ENCODE measurements at places on chromosomes 13 and 19.

DNA sequence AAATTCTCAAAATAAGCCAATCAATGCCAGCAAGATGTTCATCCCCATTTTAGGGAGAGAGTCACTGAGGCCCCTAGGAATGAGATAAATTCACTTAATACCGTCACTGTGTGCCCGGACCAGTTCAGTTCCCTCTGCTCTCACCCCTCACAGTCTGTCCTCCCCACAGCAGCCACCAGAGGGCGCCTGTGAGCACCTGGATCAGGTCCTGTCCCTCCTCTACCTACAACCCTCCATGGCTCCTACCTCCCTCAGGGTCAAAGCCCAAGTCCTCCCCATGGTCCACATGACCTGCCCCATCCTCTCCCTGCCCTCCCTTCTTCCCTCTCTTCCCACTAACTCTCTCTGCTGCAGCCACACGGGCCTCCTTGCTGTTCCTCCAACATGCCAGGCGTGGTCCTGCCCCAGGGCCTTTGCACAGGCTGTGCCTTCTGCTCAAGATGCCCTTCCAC is 42.0 kb upstream of the NFIC start:
- H3K27me3 ChIP-seq, result peaks cover 15% of the 10 kb centered on the region
- H3K36me3 ChIP-seq, result no peaks in the 10 kb centered on the region
- no peak overlapping the region for H3K27ac ChIP-seq
- peak; percentile 74 for DNase-seq
- no peaks in the 10 kb centered on the region for H3K4me1 ChIP-seq

- no peaks in the 10 kb centered on the region for H3K4me1 ChIP-seq
- H3K27me3 ChIP-seq, result no peaks in the 10 kb centered on the region
- no peak overlapping the region for H3K4me3 ChIP-seq
- H3K27ac ChIP-seq, result no peak overlapping the region
These were observed 254.6 kb downstream of the DCLK1 start for GRCh38 chr13:35876601-35877000.

DNA sequence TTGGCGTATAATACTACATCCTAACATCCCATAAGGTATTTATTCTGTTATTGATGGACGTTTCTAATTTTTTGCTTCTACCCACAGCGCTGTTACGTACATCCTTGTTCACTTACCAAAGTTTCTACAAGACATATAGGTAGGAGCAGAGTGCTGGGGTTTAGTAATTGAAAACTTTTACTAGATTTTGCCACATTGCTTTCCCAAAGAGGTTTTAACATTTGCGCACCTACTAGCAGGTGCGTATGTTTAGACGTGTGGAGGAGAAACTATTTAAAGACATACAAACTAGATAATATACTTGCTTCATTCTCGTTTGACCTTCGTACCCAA is 559 bp upstream of the RPL21 start:
- no peak for DNase-seq
- peak overlapping the region; percentile 98 for H3K4me3 ChIP-seq
- peak overlapping the region; percentile 91 for H3K27ac ChIP-seq

DNA sequence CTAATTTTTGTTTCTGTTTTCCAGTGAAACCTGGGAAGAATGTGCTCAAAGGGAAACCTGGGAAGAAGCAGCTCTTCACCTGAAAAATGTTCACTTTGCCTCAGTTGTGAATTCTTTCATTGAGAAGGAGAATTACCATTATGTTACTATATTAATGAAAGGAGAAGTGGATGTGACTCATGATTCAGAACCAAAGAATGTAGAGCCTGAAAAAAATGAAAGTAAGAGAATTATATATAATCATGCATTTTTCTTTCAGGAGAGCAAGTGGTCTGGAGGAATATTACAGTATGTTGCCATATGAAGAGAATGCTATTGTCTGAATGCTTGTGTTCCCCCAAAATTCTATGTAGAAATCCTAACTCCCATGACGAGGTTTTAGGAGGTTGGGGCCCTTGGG is 3.4 kb downstream of the NUDT15 start:
- no peak overlapping the region for H3K27ac ChIP-seq
- peaks cover 10% of the 10 kb centered on the region for H3K4me1 ChIP-seq
- H3K36me3 ChIP-seq, result peaks cover 23% of the 10 kb centered on the region
- no peak overlapping the region for H3K4me3 ChIP-seq
- no peak for DNase-seq
- H3K27me3 ChIP-seq, result no peaks in the 10 kb centered on the region

DNA sequence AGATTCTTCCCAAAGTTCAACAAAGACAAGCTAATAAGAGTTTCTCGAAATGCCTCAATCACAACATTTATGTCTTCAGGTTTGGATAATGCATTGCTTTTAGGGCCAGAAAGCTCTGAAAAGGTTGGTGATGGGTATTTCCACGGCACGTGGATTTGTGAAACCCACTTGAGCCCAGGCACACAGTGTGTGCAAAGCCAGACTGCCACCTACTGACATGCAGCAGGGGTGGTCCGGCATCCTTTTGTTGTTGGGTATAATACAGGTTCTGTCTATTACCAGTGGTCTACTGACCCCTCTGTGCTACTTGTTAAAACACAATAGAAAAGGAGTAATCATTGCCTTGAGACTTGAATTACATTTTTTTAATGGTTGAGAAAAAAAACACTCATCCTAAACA is 225.6 kb downstream of the RAP2A start:
- H3K4me1 ChIP-seq, result no peaks in the 10 kb centered on the region
- H3K4me3 ChIP-seq, result no peak overlapping the region
- no peaks in the 10 kb centered on the region for H3K36me3 ChIP-seq
- H3K27ac ChIP-seq, result no peak overlapping the region
- no peaks in the 10 kb centered on the region for H3K27me3 ChIP-seq

DNA sequence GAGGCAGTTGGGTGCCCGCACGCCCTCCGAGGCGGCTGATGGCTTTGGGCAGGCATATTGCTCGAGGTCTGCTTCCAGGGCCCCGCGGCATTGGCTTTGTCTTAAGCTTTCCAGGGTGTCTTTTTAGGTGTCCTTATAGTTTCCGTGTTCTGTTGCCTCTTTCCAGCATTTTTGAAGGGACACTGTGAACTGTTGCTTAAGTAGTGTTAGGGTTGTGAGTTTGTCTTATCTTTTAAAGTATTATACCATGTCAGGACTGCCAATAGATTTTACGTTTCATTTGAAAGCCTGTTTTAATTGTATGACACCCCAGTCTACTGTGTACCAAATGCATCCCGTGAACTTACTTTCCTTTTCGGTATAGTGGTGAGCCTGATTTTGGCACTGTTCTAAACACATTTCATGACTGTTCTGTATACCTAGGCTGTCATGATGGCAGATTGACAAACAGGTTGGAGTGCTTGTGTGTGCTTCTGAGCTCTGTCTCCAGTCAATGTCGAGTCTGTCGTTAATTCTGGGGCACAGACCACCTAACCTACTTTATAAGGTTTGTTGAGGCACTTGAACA is 656 bp downstream of the PCCA start:
- H3K27me3 ChIP-seq, result no peaks in the 10 kb centered on the region
- no peak for DNase-seq
- peak overlapping the region; percentile 56 for H3K27ac ChIP-seq
- H3K4me3 ChIP-seq, result peak overlapping the region; percentile 79
- H3K36me3 ChIP-seq, result no peaks in the 10 kb centered on the region
- peaks cover 9% of the 10 kb centered on the region for H3K4me1 ChIP-seq

DNA sequence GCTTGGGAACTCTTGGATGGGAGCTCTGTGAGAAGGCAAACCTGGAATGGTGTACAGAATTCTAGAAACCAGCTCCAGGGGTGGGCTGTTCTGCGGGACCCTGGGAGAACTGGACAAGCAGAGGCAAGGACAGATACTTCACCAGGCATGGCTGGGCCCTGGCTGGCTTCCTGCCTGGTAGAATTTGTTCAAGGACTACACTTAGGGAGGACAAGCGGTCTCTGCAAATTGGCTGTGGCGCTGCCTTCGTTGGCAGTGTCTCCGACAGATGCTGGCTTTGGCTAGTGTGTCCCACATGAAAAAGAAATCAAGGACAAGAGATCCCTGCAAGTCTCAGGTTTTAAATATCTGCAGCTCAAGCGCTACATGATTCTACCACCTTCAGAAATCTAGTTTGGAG is 12.4 kb downstream of the CEBPG start:
- DNase-seq, result no peak
- no peak overlapping the region for H3K27ac ChIP-seq
- H3K36me3 ChIP-seq, result peaks cover 23% of the 10 kb centered on the region
- H3K4me3 ChIP-seq, result no peak overlapping the region
- no peaks in the 10 kb centered on the region for H3K4me1 ChIP-seq
- H3K27me3 ChIP-seq, result no peaks in the 10 kb centered on the region

- H3K36me3 ChIP-seq, result no peaks in the 10 kb centered on the region
- H3K27ac ChIP-seq, result no peak overlapping the region
- no peak overlapping the region for H3K4me3 ChIP-seq
- peaks cover 15% of the 10 kb centered on the region for H3K4me1 ChIP-seq
- no peak for DNase-seq
These were observed 61.3 kb upstream of the LRCH1 start for GRCh38 chr13:46491641-46492040.

- H3K4me1 ChIP-seq, result no peaks in the 10 kb centered on the region
- H3K27ac ChIP-seq, result no peak overlapping the region
- peaks cover 27% of the 10 kb centered on the region for H3K36me3 ChIP-seq
- no peak overlapping the region for H3K4me3 ChIP-seq
- H3K27me3 ChIP-seq, result no peaks in the 10 kb centered on the region
- DNase-seq, result no peak
These were observed 27.6 kb downstream of the MAU2 start for GRCh38 chr19:19348266-19348665.

- no peaks in the 10 kb centered on the region for H3K27me3 ChIP-seq
- H3K4me1 ChIP-seq, result no peaks in the 10 kb centered on the region
- H3K36me3 ChIP-seq, result no peaks in the 10 kb centered on the region
- H3K27ac ChIP-seq, result no peak overlapping the region
- no peak for DNase-seq
- no peak overlapping the region for H3K4me3 ChIP-seq
These were observed 25.0 kb downstream of the LHFPL6 start for GRCh38 chr13:39577838-39578491.

DNA sequence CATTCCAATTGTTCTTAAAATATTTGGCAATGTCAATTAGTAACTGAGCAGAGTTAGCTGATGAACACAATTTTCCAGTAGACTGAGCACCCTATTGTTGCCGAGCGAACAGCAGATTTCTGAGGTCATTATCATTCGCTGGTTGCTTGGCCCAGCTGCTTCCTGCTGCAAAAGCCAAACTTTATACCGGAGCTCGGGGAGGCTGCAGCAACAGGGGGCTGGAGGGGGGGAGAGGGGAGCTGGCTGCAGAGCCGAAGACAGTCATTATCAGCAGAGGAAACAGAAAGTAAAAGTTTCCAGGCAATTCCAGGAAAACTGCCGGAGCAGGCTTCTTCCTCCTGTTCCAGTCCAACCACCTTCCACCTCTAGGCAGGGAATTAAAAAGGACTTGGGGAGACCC is 77.9 kb downstream of the ZNF536 start:
- peak overlapping the region; percentile 60 for H3K27ac ChIP-seq
- DNase-seq, result peak; percentile 84
- peaks cover 16% of the 10 kb centered on the region for H3K4me1 ChIP-seq
- no peak overlapping the region for H3K4me3 ChIP-seq
- H3K36me3 ChIP-seq, result no peaks in the 10 kb centered on the region

GRCh38 chr13:45339399-45339798 is 1.6 kb downstream of the TPT1 start:
- no peak overlapping the region for H3K27ac ChIP-seq
- DNase-seq, result no peak

DNA sequence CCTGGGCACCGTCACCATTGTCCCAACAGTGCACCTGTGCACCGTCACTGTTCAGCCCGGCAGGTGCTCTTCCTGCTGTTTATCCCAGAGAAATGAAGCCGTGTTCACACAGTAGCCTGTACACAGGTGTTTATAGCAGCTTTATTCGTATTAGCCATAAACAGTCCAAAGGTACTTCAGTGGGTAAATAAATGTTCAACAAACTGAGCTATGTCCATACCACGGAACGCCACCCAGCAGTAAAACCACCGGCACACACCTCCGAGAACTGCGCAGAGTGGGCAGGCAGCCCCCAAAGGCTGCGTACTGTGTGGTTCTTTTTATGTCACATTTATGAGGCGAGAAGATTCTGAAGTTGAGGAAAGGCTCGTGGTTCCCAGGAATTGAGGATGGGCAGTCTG is 44.9 kb upstream of the DCUN1D2 start:
- H3K4me1 ChIP-seq, result peaks cover 35% of the 10 kb centered on the region
- no peaks in the 10 kb centered on the region for H3K27me3 ChIP-seq
- H3K27ac ChIP-seq, result no peak overlapping the region
- DNase-seq, result no peak
- peaks cover 43% of the 10 kb centered on the region for H3K36me3 ChIP-seq

DNA sequence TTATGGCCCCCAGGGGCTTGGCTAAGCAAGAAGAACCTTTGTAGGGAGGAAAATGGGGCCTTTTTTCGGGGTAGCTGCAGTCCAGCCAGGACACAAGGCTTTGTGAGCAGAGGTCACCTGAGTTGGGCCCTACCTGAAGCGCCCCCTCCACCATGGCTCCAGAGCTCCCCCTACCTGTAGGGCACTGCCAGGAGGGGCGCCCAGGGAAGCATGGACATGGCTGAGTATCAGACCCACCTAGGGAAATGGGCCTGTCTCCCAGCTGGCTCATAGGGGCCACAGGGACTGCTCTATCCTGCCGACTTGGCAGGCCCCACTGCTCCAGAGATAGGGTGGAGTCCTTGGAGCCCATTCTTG is 9.0 kb upstream of the CEBPA start:
- no peak overlapping the region for H3K27ac ChIP-seq
- no peak overlapping the region for H3K4me3 ChIP-seq
- H3K36me3 ChIP-seq, result no peaks in the 10 kb centered on the region
- DNase-seq, result no peak
- H3K27me3 ChIP-seq, result no peaks in the 10 kb centered on the region

GRCh38 chr13:106529415-106530170 is 5.9 kb downstream of the EFNB2 start:
- H3K27me3 ChIP-seq, result no peaks in the 10 kb centered on the region
- no peaks in the 10 kb centered on the region for H3K36me3 ChIP-seq
- DNase-seq, result peak; percentile 13
- no peak overlapping the region for H3K4me3 ChIP-seq
- no peak overlapping the region for H3K27ac ChIP-seq

DNA sequence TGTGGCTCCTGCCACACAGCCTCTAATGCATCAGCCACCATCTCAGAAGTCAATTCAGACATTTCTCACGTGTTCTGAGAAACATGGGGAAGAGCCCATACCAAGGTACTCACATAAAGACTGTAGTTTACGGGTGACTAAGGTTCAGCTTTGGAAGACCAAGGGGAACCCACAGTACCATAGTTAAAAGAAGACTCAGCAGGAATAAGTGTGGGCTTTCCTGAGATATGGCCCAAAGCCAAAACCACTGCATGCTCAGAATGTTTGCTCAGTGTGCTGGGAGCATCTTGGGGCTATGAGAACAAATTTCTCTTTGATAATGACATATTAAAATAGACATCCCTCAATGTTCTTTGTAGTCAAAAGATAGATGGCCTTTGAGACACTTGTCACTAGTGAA is 283.8 kb downstream of the DCT start:
- peak overlapping the region; percentile 39 for H3K27ac ChIP-seq
- H3K4me3 ChIP-seq, result no peak overlapping the region
- no peaks in the 10 kb centered on the region for H3K36me3 ChIP-seq
